Neural progenitor cell (in vitro differentiated cells): ENCODE measurements at places on chromosomes 1 and 21.

- DNase-seq, result no peak
Measured at GRCh38 chr1:113977906-113978305, 1.4 kb upstream of the OLFML3 start.

GRCh38 chr1:59506952-59507351 is 210.1 kb downstream of the FGGY start:
- DNase-seq, result no peak

GRCh38 chr1:107220036-107220435 is 79.2 kb downstream of the NTNG1 start:
- no peak for DNase-seq

- no peak for DNase-seq
Measured at GRCh38 chr1:7987528-7987927, 26.0 kb downstream of the PARK7 start.

DNA sequence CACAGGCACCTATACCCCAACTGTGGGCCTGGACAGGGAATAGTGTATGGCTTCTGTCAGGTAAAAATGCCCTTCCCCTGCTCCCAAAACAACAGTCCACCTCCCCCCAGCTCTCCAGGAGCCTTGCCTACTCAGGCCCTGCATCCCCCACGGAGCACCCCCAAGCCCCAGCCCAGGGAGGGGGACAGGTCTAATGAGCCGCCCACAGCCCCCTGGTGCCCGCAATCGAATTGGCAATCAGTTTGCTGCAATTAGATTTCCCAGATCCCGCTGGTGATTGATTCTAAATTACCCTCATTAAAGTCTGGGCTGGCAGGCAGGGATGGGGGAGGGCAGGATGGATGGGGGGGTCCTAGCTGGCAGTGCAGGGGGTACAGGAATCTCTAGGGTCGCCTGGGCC is 8.1 kb downstream of the SDC3 start:
- no peak for DNase-seq

DNA sequence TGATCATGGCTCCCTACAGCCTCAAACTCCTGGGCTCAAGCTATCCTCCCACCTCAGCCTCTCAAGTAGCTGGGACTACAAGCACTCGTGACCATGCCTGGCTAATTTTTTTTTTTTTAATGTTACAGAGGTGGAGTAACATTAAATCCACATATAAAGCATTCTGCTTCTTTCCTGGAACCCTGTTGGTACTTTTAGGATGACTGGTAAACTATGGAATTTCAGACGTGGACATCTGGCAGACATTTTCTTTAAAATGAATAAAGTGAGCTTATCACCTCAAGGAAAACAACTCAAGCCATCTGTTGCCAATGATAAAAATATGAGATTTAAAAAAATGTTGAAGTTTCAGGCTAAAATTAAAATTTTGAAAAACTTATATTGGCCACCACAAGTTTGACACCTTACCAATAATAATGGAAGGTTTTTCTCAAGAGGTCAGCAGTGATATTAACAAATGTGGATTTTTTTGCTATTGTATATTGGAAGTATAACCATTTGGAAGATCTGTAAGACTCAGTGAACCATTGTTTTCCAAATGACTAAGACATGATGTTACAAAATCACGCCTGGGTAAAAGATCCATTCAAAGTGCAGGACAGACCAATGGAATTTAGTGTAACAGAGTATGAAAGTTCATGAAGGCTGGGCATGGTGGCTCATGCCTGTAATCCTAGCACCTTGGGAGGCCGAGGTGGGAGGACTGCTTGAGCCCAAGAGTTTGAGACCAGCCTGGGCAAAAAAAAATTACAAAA is 52.7 kb upstream of the EIF4G3 start:
- DNase-seq, result no peak

- peak; percentile 41 for DNase-seq
Measured at GRCh38 chr1:173507205-173507846, 30.2 kb downstream of the PRDX6 start.

GRCh38 chr1:245999697-246000637 is 507.1 kb downstream of the SMYD3 start:
- no peak for DNase-seq

GRCh38 chr1:200072636-200073285 is 45.3 kb downstream of the NR5A2 start:
- no peak for DNase-seq

DNA sequence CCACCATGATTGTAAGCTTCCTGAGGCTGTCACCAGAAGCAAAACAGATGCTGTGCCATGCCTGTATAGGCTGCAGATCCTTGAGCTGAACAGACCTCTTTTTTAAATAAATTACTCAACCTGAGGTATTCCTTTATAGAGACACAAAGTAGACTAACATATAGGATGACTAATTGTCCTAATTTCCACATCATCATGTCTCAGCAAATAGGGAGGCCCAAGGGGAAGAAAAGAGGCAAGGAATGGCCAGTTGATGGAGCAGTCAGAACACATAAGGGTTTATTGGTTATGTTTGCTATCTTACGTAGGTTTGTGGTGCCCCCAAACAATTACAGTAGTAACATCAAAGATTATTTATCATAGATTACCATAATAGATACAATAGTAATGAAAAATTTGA is 126.2 kb downstream of the RASAL2 start:
- no peak for DNase-seq

DNA sequence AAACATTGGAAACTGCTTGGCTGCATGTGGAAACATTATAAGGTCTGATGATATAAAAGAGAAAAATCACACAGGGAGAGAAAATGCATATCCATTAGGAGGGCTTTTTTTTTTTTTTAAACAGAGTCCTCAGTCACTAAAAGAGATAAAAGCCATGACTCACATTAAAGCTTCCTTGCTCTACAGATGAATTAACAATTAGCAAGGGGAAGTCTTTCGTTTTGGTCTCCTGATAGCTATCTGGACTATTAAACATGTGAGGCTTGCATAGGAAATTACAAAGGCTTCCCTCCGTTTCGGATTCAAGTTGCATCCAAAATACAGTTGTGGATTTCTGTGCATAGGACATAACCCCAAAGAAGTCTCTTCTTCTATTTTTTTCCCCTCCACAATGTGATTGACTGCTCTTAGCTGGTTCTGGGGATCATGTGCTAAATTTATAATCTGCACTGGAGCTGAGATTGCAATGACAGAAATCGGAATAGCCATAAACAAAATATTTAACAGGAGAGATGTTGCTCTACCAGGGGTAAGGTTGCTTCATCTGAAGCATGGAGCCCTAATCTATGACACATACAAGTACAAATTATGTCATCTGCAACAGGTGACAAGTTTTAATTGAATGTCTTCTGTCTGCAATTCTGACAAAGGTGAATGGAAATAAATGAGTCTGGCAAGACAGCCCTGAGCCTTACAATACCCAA is 146.8 kb downstream of the ESRRG start:
- DNase-seq, result no peak

DNA sequence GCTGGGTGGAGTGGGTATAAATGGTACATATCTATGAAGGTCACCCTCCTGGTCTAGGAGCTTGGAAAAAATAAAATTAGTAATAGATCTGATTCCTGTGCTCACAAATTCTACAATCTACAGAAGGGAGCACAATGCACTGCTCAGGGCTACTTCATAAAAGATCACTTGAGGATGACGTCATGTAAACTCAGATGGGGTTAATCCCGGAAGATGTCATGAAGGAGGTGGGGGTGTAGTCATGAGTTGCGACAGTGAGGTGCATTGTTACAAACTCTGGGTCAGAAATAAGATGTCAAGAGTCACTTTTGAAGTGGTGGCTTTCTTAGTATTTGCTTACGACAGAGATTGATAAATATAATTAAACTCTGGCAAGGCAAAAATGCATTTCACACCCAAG is 68.2 kb downstream of the LHX9 start:
- DNase-seq, result no peak

DNA sequence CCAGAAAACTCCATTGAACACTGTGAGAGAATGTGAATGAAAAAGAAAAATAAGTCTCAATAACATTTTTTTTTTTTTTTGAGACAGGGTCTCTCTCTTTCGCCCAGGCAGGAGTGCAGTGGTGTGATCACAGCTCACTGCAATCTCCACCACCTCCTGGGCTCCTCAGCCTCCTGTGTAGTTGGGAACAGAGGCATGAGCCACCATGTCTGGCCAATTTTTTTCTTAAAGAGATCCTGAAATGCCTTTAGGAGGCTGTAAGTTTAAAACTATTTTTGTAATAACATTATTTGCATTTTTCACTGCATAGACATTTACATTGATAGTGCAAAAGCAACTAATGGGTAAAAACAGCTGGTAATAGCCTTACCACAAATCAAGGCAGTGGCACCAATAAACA is 35.3 kb downstream of the GDAP2 start:
- no peak for DNase-seq

DNA sequence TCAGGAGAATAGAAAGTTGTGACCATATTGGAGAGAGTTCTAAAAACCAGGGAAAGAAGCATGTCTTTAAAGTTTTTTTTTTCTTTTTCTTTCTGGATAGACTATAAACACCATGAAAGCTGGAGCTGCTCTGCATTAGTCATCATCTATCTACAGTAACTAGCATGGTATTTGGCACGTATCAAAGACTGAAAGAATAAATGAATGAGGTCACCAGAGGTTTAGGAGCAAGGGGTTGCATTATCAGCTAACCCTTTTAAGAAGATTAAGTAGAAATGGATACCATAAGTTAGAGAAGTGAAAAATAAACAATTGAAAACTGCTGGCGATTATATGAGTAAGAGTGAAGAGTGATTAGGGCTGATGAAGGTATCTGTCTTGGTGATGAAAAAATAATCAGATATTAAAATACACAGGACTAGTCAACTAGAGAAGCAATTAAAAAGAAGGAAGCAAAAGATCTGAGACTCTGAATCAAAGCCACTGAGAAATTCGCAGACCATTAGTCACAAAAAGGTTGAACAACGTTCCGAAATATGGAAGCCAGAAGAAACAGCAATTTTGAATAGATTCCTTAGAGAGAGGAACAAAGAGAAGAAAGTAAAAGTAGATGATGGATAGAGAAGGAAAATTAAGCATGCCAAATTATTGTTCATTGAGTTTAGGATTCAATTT is 536.4 kb downstream of the DPYD start:
- no peak for DNase-seq

DNA sequence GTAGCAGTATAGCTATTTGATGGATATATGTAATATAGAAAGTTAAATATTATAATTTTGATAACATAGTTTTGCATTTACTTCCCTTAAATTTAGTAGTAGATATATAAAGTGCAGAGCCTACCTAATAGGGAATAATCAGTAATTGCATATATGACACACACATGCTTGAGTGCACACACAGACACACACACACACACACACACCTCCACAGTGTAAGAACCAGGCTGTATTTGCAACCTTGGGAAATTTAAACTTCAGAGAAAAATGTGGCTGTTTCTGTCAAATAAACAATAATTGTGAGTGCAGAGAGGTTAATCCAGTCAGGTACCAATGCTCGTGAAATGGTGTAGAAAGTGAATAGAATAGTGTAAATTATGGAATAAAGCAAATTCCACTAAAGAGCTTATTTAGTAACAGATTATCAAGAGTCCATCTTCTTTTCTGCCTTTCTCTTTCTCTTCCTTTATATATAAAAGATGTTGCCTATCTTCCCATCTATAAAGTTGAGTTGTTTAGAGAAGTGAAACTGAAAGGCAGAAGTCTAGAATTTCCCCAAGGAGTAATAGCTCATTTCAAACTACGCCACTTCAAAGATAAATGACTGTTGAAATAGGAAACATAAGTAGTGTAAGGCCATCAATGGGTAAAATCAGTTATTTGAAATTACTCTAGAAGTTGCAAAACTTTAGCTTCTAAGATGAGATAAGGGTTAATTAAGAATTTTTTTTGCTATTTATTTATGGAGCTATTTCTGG is 273.7 kb downstream of the SRGAP2C start:
- DNase-seq, result no peak
